ENCODE measurements at places on chromosomes 4 and X. TPM values are rescaled to one million over a fixed set of nuclear protein-coding genes. Genes with fewer than 3 reads are reported as not detected.
A peak's percentile ranks its signal among the peaks of the same experiment; 100 is the strongest.

- H3K4me1 ChIP-seq, result no peaks in the 10 kb centered on the region
- no peak overlapping the region for H3K4me3 ChIP-seq
- no peak overlapping the region for H3K27ac ChIP-seq
- no peaks in the 10 kb centered on the region for H3K27me3 ChIP-seq
- no peaks in the 10 kb centered on the region for H3K36me3 ChIP-seq
Observed at GRCh38 chr4:108926061-108926460, 163.2 kb upstream of the ETNPPL start.

GRCh38 chr4:139540632-139541031 is 15.4 kb downstream of the SETD7 start:
- peaks cover 23% of the 10 kb centered on the region for H3K36me3 ChIP-seq
- no peak for DNase-seq
- H3K27ac ChIP-seq, result no peak overlapping the region
- H3K4me3 ChIP-seq, result no peak overlapping the region
- H3K4me1 ChIP-seq, result no peaks in the 10 kb centered on the region
- H3K27me3 ChIP-seq, result no peaks in the 10 kb centered on the region

DNA sequence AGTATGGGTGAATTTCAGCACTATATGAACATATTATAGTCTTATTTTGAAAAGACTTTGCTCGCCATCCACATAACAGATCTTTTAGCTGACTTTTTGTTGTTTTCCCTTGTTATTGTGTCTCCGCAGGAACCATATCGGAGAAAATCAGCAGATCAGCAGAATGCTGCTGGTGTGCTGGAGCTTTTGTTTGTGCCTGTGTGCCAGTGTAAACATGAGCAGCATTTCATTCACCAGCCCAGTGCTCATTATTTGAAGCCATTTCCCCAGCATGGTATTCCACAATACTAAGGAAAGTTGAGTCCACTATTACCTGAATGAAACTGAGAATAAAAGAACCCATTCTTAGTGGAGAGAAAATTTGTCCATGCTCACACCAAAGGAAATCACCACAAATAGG is 261.8 kb upstream of the ARX start:
- H3K27me3 ChIP-seq, result no peaks in the 10 kb centered on the region
- no peak overlapping the region for H3K27ac ChIP-seq
- no peak overlapping the region for H3K4me3 ChIP-seq
- no peaks in the 10 kb centered on the region for H3K36me3 ChIP-seq
- DNase-seq, result no peak

- DNase-seq, result peak; percentile 87
- peak overlapping the region; percentile 60 for H3K4me3 ChIP-seq
- H3K27ac ChIP-seq, result peak overlapping the region; percentile 94
- peaks cover 3% of the 10 kb centered on the region for H3K27me3 ChIP-seq
- H3K4me1 ChIP-seq, result peaks cover 32% of the 10 kb centered on the region
- H3K36me3 ChIP-seq, result no peaks in the 10 kb centered on the region
Observed at GRCh38 chr4:146243141-146243882, 29.0 kb downstream of the REELD1 start.

DNA sequence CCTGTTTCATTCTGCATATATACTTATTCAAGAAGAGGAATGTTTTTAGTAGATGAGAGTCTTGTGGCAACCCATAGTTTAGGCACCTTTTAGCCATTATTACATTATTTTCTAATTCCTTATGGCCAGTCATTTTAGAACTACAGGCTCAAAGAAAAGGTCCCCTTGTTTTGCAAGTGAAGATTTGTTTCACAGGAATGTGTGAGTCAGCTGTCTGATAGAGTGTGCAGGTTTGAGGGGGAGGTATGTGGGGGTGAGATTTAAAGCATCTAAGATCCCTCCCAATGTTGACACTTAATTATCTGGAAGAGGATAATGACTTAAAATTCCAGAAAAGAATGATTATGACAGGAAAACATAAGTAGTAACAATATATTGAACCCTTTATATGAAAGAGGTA is 495.6 kb downstream of the KCNIP4 start:
- no peak overlapping the region for H3K27ac ChIP-seq
- H3K4me1 ChIP-seq, result no peaks in the 10 kb centered on the region
- DNase-seq, result no peak
- H3K27me3 ChIP-seq, result no peaks in the 10 kb centered on the region
- H3K4me3 ChIP-seq, result no peak overlapping the region
- no peaks in the 10 kb centered on the region for H3K36me3 ChIP-seq

GRCh38 chr4:150123087-150123486 is 44.8 kb downstream of the DCLK2 start:
- no peaks in the 10 kb centered on the region for H3K4me1 ChIP-seq
- H3K27me3 ChIP-seq, result peaks cover 8% of the 10 kb centered on the region
- H3K27ac ChIP-seq, result no peak overlapping the region
- no peak for DNase-seq
- H3K4me3 ChIP-seq, result no peak overlapping the region

GRCh38 chrX:112313201-112313600 is 230.6 kb upstream of the TRPC5 start:
- no peak overlapping the region for H3K4me3 ChIP-seq
- H3K4me1 ChIP-seq, result no peaks in the 10 kb centered on the region
- H3K27ac ChIP-seq, result no peak overlapping the region

GRCh38 chr4:61149278-61149677 is 50.8 kb upstream of the ADGRL3 start:
- H3K27ac ChIP-seq, result no peak overlapping the region
- H3K4me3 ChIP-seq, result no peak overlapping the region
- H3K36me3 ChIP-seq, result no peaks in the 10 kb centered on the region
- DNase-seq, result no peak
- no peaks in the 10 kb centered on the region for H3K4me1 ChIP-seq
- H3K27me3 ChIP-seq, result no peaks in the 10 kb centered on the region

DNA sequence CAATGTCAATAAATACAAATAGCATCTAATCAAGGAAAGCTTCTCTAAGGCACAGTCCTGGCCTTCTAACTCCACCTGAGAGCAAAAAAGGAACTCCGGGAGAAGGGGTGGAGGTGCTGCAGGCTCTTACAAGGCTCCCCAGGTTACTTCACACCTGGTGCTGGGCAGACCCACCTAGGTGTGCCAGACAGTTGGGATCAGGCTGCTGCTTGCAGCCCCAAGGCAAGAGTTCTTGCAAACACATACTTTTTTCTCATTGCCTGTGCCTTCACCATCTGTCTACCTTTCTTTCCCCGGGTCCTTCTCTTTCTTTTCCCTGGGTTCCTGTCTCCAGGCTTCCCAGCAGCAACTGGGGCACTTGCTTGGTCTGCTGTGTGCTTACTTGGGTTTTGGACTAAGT is 81.4 kb upstream of the STIM2 start:
- H3K36me3 ChIP-seq, result peaks cover 2% of the 10 kb centered on the region
- no peaks in the 10 kb centered on the region for H3K27me3 ChIP-seq
- H3K4me1 ChIP-seq, result no peaks in the 10 kb centered on the region
- no peak overlapping the region for H3K4me3 ChIP-seq
- H3K27ac ChIP-seq, result no peak overlapping the region
- no peak for DNase-seq

DNA sequence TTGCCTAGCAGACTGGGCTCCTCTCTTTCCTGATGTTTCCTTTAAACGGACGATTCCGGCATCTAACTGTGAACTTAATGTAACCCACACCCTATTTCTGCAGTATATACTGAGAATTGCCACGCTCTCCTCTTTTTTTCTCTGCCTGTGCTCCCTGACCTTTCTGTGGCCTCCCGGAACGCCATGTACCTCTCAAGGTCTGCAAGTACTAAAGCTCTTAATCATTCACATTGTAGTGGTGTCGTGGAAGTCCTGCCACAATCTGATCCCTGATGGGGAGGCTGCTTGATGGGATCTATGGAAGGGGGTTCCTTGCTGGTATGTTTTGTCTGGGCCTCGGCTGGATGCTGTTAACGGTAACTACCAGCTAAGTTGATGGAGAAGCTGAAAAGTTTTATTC is 302.9 kb upstream of the EPHA5 start:
- H3K27me3 ChIP-seq, result no peaks in the 10 kb centered on the region
- H3K36me3 ChIP-seq, result no peaks in the 10 kb centered on the region
- DNase-seq, result no peak
- H3K4me3 ChIP-seq, result no peak overlapping the region
- no peak overlapping the region for H3K27ac ChIP-seq

- peaks cover 75% of the 10 kb centered on the region for H3K27me3 ChIP-seq
- H3K4me3 ChIP-seq, result peak within 1 kb of the TSS; percentile 37
- H3K27ac ChIP-seq, result no peak within 1 kb of the TSS
- peak; percentile 21 for DNase-seq
- no peaks in the 10 kb centered on the region for H3K36me3 ChIP-seq
Observed at GRCh38 chr4:183905081-183905592, at the start of gene STOX2. Gene STOX2 (plus strand): TSS chr4:183905307. CDS start chr4:183906791, 1,484 bp downstream.

DNA sequence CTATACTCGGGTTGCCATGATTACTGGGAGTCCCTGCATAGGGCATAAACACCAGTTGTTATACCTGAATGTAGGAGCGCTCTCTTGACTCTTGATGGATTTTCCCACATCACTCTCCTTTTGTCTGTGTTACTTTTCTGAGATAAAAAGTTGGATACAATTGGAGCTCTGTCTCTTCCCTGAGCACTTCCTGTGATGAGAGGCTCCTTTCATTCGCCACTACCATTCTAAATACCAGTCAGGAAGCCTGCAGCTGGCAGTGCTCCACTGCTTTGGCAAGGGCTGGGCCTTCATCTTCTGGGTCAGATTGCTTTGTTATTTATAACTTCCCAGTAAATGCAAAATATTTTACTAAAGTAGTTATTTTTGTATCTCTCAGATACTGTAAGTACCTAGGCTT is 13.9 kb downstream of the TCEANC start:
- H3K36me3 ChIP-seq, result peaks cover 2% of the 10 kb centered on the region
- no peak overlapping the region for H3K27ac ChIP-seq
- no peak for DNase-seq
- H3K27me3 ChIP-seq, result no peaks in the 10 kb centered on the region

DNA sequence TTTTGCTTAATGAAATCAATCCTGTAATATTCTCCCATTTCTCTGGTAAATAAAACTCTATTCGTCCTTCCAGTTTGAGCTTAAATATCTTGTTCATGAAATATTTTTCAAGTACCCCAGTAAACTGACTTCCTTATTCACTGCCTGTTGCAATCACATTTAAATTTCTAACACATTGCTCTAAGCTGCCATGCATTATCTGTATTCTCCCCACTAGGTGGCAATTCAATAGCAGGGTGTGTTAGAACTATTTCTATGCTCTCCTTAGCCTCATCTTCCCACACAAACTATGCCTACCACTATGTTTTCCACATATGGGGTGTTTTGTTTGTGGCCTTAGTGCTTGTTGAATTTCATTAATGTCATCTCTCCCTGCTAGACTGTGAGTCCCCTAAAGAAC is 377.1 kb upstream of the HS3ST1 start:
- no peaks in the 10 kb centered on the region for H3K4me1 ChIP-seq
- DNase-seq, result no peak
- H3K27me3 ChIP-seq, result no peaks in the 10 kb centered on the region
- no peak overlapping the region for H3K27ac ChIP-seq

- peak overlapping the region; percentile 42 for H3K4me3 ChIP-seq
- H3K27me3 ChIP-seq, result peaks cover 6% of the 10 kb centered on the region
- H3K4me1 ChIP-seq, result peaks cover 21% of the 10 kb centered on the region
- peak; percentile 30 for DNase-seq
- H3K36me3 ChIP-seq, result peaks cover 6% of the 10 kb centered on the region
Observed at GRCh38 chr4:112119353-112119783, 25.9 kb upstream of the FAM241A start.

GRCh38 chr4:184983672-184984356 is 34.5 kb upstream of the HELT start:
- DNase-seq, result peak; percentile 54
- H3K4me3 ChIP-seq, result no peak overlapping the region

GK gene
- total RNA-seq, result 32.4 TPM

POF1B gene
- total RNA-seq, result not detected

BGN gene
- not detected for total RNA-seq

PRR32 gene
- total RNA-seq, result not detected

KDR gene
- 0.12 TPM for total RNA-seq
